Activated naive CD4-positive, alpha-beta T cell (primary cell): ENCODE measurements at places on chromosomes 2 and 18.

DNA sequence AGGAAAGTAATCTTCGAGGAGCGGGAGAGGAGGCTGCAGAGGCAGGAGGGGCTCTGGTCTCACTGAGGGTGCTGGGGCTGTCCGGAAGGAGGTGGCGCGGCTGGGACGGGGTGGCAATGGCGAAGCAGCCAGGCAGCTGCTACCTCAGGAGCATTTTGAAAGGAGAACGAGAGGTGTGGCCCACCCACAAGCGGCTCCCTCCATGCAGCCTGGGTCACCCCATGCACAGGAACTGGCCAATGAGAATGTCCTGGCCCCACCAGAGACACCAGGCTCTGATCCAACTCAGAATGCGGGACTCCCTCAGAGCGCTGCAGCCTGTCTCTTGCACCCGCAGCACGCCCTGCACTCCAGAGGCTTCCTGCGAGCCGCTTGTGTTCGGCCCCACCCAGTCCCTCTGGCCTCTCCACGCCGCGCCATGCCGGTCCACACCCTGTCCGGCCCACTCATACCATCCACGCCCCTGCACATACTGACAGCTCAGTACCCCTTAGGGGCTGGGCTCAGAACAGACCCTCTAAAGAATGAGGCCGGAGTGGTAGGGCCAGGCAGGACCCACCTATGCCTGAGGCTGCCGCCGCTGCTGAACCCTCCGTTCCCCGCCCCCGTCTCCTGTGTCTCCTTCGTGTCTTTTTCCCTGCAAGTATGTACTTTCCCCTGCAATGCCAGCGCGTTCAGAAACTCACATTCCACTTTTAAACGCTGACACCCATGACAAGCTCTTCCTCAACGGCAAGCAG, 6.4 kb upstream of the BOK start:
- DNase-seq = no peak

DNA sequence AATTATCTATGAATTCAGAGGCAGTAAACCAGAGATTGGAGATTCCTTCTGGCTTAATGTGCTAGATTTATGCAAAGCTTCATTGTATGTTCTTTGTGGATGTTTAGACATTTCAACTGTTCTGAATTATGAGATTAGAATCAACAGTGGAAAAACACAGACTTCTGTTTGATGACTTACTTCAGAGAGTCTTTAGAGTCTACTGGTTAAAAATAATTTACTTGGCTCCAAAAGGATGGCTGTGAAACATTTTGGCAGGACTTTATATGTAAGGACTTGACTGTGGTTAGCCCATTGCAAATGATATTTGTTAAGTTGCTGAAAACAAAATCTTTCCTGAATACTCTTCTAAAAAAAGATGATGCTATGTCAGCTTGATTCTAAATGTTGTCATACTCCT, 25.5 kb upstream of the LRRC30 start:
- DNase-seq = no peak

GRCh38 chr2:197677483-197677882, 2.1 kb upstream of the RFTN2 start:
- no peak for DNase-seq

DNA sequence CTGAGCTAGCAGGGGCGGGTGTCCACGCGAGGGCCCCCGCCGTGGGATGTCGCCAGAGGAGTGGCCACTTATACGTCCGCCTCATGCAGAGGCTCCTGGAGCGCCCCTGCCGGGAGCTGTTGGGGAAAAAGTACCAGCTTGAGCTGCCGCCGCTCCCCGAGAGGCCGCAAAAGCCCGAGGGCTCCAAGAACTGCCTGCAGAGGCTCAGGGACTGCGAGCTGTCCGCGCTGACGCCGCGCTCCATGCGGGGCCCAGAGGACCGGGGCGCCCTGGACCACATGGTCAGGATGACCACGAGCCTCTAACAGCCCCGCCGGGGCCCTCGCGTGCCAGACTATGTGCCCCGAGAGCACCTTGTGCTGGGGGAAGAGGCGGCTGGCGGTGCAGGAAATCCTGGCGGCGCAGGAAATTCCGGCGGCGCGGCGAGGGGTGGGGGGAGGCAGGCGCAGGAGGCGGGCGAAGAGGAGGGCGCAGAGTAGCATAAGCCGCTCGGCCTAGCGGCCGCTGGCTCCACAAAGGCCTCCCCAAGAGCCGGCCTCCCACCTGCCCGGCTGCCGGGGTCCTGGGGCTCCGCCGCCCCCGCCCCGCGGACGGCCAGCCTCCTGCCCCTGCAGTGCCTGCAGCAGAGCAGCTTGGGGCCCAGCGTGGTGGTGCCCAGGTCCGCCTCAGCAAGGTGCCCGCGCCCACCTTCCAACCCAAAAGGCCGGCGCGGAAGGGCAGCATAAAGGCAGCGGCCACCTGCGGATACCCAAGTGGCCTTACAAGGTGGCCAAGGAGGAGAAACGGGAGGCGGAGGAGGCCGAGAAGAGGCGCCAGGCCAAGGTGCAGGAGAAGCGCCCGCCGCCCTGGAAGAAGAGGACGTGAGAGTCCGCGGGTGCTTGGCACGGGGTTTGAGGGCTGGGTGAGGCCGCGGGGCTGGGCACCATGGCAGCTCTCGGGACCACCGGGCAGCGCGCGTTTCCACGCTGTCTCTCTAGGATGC, 42.1 kb upstream of the TRIM43B start:
- no peak for DNase-seq

DNA sequence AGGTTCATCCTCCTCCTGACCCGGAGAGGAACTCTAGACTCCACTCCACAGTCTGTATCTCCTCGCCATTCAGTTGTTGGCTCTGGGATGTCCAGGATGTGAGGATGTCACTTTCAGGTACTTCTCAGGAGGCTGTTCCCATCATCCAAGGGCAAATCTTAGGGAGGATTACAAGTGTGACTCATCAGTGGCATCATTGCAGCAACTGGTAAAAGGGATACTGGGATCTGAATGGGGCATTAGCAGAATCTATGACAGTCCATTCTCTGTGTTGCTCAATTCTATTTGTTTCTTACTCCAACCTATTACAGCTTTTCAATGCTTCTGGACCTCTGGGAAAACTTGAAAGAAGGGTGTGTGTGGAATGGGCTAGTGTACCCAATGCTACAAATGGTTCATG, 81.5 kb upstream of the FN1 start:
- DNase-seq = no peak

- DNase-seq = no peak
Observed at GRCh38 chr2:200761266-200761665, 50.4 kb upstream of the BZW1 start.

GRCh38 chr2:190318931-190319554, 583 bp downstream of the HIBCH start:
- no peak for DNase-seq

- no peak for DNase-seq
Observed at GRCh38 chr2:55482186-55482884, 37.2 kb upstream of the CFAP36 start.

- DNase-seq = no peak
Observed at GRCh38 chr2:12091201-12091806, 344.9 kb downstream of the LPIN1 start.
